ENCODE measurements at places on chromosomes 2 and 18.

- no peak for DNase-seq
Measured at GRCh38 chr2:3187467-3187866, 190.2 kb downstream of the EIPR1 start.

GRCh38 chr2:33219114-33219513 lies 257.3 kb upstream of the RASGRP3 start:
- DNase-seq = no peak

- DNase-seq = no peak
Measured at GRCh38 chr2:146457221-146457620, 1387.6 kb upstream of the ACVR2A start.

- DNase-seq = no peak
Measured at GRCh38 chr2:221334481-221335218, 237.5 kb downstream of the EPHA4 start.

GRCh38 chr2:164711766-164712138 lies 90.5 kb upstream of the GRB14 start:
- no peak for DNase-seq

DNA sequence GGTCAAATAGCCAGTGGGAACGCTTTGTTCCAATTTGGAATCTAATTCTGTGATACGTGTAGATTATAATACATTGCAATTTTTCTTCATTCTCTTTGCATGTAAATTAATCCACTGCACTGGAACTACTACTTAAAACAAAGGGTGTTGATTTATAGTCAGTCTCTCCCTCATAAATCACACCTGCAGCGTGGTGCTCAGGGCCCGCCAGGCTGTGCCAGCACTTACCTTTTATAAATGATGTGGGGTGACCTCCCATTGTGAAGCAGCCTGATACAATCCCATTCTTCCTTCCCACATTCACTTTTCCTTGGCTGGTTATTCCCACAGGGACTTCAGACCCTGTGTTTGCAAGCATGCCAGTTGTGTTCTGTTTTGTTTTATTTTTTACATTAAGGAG lies 302.3 kb upstream of the ID2 start:
- DNase-seq = no peak

- peak; percentile 14 for DNase-seq
Measured at GRCh38 chr2:240060977-240061591, 7.8 kb upstream of the OR6B3 start.

All from GM18507 (cell line).